NCI-H187 treated with DMSO at 0.1 percent for 48 hours (cell line): ENCODE measurements at places on chromosomes 7 and 10.

DNA sequence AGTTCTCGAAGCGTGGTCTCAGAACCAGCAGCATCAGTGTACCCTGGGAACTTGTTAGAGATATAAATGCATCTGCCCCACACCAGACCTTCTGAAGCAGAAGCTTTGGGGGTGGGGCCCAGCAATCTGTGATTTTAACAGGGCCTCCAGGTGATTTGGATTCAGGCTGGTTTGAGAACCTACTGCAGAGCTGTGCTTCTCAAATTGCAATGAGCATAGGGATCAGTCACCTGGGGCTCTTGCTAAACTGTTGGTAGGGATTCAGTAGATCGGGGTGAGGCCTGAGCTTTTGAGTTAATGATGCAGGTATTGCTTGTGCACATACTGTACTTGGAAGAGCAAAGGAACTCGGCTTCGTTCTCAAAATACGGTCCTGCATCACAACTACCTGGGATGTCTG is 243.6 kb upstream of the PODXL start:
- DNase-seq, result no peak

GRCh38 chr10:114566064-114566463 is 92.0 kb downstream of the ABLIM1 start:
- DNase-seq, result no peak

- DNase-seq, result no peak
These were observed 5.1 kb upstream of the FAM133B start for GRCh38 chr7:92595281-92595680.

GRCh38 chr7:66303454-66304155 is 98.5 kb downstream of the TPST1 start:
- no peak for DNase-seq

- no peak for DNase-seq
These were observed 189.6 kb downstream of the AUTS2 start for GRCh38 chr7:69787736-69788431.

GRCh38 chr10:102740229-102740628 is 3.5 kb upstream of the WBP1L start:
- DNase-seq, result no peak

- DNase-seq, result no peak
These were observed 24.3 kb downstream of the ABCB4 start for GRCh38 chr7:87451187-87451586.

DNA sequence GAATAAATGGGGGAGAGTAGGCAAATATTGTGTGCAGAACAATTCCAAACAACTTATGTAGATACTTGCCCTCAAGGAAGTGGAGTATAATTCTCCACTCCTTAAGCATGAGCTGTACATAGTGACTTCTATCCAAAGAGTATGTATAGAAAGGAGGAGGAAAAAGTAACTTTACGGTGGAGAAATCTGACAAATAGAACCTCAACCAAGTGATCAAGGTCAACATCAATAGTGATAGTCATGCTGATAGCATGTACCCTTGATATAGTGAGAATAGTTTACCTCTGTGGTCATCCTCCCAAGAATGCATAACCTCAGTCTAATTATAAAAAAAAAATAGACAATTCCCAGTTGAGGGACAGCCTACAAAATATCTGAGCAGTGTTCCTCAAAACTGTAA is 89.1 kb upstream of the NANOS1 start:
- DNase-seq, result no peak

GRCh38 chr7:105972276-105972675 is 9.2 kb downstream of the CDHR3 start:
- no peak for DNase-seq

DNA sequence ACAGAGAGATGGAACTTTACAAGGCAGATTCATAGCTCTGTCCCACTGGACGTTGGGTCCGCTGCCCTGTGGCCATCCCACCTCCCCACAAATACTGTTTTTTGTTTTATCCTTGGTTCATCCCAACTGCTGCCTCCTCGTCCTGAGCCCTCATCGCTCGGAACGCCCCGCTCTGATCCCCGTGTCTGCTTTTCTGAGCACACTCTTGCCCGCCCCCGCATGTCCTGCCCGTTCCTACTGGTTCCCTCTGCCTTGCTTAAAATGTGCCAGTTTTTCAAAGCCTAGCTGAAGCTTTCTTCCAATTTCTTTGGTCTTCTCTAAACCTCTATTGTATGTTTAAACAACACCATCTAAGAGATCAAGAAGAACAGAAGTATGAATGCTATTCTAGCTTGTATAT is 19.4 kb downstream of the RNF32 start:
- DNase-seq, result no peak

DNA sequence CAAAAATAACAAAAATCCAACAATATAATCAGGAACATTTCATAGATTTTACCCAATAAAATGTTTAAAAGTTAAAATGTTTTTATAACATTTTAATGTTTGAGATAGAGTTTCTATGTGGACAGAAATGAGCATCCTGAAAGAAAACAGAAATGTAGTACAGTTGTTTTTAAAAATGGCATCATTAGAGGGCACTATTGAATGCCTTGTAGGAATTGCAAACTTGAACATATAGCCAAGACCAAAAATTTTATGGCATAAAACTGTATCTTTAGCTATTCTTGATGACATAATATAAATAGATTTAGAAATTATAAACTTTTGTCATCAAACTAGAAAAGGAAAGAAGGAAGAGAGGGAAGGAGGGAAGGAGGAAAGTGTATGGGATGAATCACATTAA is 1372.7 kb downstream of the GATA3 start:
- no peak for DNase-seq

- no peak for DNase-seq
These were observed 200.4 kb downstream of the DKK1 start for GRCh38 chr10:52514481-52514880.

GRCh38 chr10:102449321-102450123 is 1.8 kb downstream of the C10orf95 start:
- DNase-seq, result peak; percentile 0

- no peak for DNase-seq
These were observed 40.8 kb downstream of the TAS2R41 start for GRCh38 chr7:143518521-143518920.

DNA sequence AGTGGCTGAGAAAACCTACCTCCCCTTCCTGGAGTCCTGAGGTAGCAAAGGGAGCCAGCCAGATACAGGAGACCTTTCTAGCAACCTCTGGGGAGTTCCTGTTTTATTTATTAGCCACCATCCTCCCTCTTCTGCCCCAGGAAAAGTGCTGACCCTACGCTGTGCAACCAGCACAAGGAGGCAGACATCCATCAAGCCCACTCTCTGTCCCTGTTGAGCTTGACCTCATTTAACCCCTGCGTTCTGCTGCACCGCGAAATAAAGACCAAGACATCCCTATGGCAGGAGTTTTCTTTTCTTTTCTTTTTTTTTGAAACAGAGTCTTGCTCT is 25.3 kb upstream of the ANKRD2 start:
- DNase-seq, result no peak

GRCh38 chr10:8245131-8245813 is 190.8 kb downstream of the GATA3 start:
- DNase-seq, result no peak
